Fibroblast of skin of left biceps (primary cell): ENCODE measurements at places on chromosomes 11 and 22.

GRCh38 chr11:116473790-116474346 lies 298.9 kb downstream of the BUD13 start:
- no peak for DNase-seq

GRCh38 chr11:126619516-126619915 lies 264.0 kb downstream of the ST3GAL4 start:
- DNase-seq = no peak

- DNase-seq = no peak
Observed at GRCh38 chr11:120228794-120229384, 11.1 kb upstream of the POU2F3 start.

- peak; percentile 73 for DNase-seq
Observed at GRCh38 chr11:128481135-128481534, 106.2 kb downstream of the ETS1 start.

- no peak for DNase-seq
Observed at GRCh38 chr11:2818021-2818420, 67.6 kb downstream of the CDKN1C start.

GRCh38 chr22:21816787-21817496 lies 50.5 kb downstream of the MAPK1 start:
- peak; percentile 65 for DNase-seq

DNA sequence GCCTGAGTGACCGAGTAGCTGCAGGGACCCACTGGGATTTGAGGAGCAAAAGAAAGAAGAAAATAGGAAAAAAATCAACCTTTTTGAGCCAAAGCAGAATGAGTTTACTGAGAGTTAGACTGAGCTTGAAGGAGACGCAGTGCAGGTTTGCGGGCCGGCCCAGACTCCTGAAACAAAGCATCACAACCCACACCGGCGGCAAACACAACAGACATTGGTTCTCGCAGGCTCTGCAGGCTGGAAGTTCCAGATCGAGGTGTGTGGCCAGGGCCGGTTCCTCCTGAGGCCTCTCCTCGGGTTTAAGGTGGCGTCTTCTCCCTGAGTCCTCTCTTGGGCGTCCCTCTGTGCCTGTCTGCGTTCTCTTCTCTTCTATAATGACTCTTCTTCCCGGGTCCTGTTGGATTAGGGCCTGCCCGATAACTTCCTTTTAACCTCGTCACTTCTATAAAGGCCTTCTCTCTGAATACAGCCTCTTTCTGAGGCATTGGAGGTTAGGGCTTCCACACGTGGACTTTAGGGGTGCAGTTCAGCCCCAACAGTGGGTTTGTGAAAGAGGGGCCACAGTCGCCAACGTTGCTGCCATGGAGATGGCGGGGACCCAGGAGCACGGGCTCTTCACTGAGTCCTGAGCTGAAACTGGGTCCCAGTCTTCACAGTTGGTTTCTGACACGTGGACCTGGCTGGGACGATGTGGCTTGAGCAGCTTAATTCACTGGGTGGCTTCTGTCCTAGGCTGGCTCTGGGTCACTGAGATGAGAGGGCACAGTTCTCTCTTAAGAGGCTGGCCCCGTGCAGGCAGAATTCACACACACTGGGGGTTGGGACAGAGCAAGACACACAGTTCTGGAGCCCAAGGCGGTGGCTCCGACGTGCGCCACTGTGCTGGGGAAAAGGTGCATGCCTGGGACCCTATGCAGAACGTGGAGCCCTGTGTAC lies 1047.7 kb downstream of the BRD1 start:
- DNase-seq = no peak

GRCh38 chr11:7596975-7597391 lies 76.3 kb downstream of the CYB5R2 start:
- DNase-seq = no peak

DNA sequence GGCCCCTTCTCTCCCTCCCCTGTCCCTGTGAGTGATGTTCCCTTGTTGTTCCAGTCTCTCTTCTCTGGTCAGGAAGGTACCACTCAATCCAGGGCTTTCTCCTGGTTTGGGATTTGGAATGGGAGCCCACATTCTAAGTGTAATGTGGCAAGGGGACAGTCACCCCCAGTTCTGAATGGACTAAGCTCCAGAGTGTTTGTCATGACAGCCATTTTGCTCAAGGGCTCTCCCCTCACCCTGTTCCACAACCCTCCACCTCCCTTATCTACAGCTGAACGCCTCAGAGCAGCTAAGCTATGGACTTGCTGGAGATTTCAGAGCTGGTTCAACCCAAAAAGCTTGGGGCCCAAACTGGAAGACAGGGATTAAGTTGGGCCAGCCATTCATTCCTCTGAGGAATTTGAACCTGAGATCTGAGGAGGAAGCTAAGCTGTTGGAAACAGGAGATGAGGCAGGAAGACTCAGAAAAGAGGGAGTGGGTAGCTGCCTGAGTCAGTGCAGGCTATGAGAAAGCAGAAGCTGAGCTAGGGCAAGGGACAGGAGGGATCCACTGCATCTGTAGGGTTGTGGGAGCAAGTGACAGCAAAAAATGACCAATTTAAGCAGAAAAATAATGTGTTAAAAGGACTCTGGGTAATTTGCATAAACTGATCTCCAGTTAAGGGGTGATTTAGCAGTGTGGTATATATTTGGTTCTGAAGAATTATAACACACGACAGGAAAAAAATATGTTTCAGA lies 22.9 kb upstream of the FCHSD2 start:
- DNase-seq = no peak

GRCh38 chr11:7050191-7050590 lies 29.9 kb downstream of the NLRP14 start:
- no peak for DNase-seq

- DNase-seq = no peak
Observed at GRCh38 chr11:115996125-115996807, 492.1 kb upstream of the CADM1 start.

GRCh38 chr11:44116234-44116830 lies 20.9 kb downstream of the EXT2 start:
- DNase-seq = no peak
